ENCODE measurements at places on chromosomes 3 and 15.
A peak's percentile ranks its signal among the peaks of the same experiment; 100 is the strongest.

- DNase-seq, result no peak
These were observed 48.6 kb downstream of the ZDHHC3 start for GRCh38 chr3:44927371-44927770.

DNA sequence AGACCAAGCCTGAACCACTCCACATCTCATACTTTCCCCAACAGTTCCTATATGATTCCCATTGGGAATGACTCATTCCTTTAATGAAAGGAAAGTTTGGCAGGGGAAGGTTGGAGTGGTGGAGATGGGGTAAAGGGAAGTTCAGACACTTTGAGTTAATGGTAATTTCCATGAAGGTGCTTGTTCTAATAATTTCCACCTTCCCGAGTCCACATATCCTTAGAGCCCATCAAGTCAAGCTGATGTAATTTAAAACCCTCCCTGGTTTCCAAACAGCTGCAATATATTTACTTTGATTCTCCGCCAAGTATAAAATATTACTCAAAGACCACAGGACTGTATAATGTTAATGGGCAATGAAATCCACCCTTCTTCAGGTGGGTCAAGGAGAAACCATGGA lies 95.0 kb upstream of the GALNT15 start:
- DNase-seq, result no peak

GRCh38 chr15:33738941-33739664 lies 229.2 kb upstream of the CHRM5 start:
- DNase-seq, result no peak

- no peak for DNase-seq
These were observed 138.7 kb upstream of the CADM2 start for GRCh38 chr3:84820126-84820525.

- DNase-seq, result no peak
These were observed 41.7 kb downstream of the OXSM start for GRCh38 chr3:25831578-25831977.

DNA sequence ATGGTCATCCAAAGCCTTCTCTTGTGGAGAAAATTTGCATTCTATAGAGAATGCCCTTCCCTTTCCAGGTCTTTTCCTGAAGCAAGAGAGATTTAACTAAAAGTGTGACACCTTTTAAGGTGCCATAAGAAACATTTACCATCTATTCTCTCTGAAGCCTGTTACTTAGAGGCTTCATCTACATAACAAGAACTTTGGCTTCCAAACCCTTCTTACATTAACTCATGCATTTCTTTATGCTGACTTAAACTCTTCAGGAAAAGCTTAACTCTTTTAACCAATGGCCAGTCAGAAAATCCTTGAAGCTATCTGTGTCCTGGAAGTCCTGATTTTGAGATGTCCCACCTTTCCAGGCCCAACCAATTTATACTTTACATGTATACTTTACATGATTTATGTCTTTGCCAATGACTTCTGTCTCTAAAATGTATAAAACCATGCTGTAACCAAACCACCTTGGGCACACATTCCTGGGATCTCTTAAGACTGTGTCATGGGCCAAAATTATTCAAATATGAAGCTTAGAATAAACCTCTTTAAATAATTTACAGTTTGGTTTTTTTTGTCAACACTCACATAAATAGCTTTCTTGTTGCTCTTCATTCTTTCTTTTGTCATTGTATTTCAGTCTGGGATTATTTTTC lies 472.6 kb upstream of the NECTIN3 start:
- no peak for DNase-seq

- DNase-seq, result no peak
These were observed 274.5 kb downstream of the NEK10 start for GRCh38 chr3:27094721-27095120.

DNA sequence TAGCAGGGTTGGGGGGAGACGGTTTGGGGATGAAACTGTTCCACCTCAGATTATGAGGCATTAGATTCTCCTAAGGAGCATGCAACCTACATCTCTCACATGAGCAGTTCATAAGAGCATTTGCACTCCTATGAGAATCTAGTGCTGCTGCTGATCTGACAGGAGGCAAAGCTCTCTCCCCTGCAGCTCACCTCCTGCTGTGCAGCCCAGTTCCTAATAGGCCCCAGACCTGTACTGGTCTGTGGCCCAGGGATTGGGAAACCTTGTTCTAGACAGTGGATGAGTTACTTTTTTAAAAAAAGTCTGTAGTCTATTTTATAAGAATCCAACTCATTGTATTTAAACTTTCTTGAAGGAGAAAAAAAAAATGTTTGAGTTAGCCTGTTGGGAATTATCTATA lies 100.0 kb downstream of the HHLA2 start:
- peak; percentile 12 for DNase-seq

DNA sequence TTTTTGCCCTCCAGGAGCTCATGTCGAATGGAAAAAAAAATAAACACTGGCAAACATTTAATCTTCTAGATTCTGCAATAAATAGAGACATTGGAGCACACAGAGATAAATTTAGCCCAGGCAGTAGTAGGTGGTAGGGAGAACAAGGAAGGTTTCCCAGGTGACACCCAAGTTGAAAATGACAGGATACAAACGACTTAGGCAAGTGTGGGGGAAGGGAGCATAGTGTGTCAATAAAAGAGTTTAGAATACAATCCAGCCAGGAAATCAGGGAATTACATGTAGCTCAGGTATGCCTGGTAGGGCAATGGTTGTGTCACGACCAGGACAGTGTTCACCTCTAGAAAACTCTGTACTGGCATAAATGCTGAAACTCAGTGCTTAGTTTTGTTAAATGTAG lies 364.6 kb upstream of the AGTR1 start:
- no peak for DNase-seq

DNA sequence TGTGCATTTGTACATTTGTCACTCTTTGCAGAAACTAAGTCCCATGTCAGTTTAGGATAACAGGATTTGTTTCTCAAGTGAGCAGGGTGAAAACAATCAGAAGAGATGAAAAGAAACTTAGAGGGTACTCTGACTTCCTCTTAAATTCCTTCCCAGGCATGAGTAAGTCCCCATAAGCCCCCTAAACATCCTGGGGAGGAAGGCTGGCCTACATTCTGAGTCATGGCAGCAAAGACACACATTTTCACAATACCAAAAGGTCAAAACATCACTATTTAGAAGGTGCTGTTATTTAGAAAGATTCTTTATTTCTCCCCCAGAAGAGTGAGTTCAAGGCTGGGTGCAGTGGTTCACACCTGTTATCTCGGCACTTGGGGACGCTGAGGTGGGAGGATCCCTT lies 7.6 kb upstream of the FOXP1 start:
- no peak for DNase-seq

Measured in smooth muscle cell of the brain vasculature (primary cell).